ENCODE measurements at places on chromosomes 5 and 9.
A peak's percentile ranks its signal among the peaks of the same experiment; 100 is the strongest.

DNA sequence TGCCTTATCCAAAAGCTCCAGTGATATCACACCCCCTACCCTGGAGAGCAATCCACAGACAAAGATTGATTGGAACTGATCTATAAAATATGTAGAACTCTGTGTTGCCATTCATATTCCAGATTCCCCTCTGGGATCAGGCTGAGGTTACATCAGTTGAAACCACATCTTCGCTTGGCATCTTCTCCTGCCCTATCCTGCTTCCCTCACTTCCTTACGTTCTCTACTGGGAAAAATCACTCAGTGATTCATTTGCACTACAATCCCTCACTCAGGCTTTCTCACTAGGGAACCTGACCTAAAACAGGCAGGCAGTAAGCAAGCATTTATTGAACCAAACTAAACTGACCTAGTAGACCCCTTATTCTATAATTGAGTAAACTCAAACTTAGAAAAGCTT is 111.7 kb downstream of the ESM1 start:
- DNase-seq, result no peak

DNA sequence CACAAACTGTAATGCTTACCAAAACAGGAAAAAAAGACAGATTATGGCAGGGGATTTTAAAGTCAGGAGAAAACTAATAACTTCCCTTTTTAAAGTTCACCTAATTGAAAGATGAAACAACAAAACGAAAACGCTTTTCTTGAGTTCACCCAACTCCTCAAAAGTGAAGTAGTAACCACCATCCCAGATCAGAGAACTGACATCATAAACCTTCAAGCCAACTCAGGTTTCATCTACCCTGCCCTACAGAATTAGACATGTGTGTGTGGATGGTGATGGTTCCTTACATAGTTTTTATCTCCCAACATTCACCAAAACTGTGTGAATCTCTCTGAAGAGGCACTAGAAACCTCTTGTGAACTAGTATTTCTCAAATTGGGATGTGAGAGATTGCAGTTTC is 195.2 kb upstream of the PTGER4 start:
- peak; percentile 23 for DNase-seq

DNA sequence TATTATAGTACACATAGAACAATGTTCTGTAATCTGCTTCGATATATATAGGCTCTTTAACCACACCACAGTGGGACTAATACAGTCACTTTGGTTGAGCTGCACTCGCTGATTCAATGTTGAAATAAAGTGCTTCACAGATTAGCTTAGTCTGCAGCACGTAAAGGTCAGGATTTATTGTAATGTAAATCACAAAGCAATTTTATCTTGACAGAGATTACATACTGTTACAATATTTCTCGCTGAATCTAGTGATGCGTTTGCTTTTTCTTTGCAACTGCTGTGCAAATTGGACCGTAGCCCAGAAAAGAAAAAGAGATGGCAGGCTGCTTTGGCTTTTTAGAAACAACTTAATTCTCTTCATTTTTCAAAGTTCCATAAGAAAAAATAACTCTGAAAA is 52.9 kb downstream of the CETN3 start:
- peak; percentile 4 for DNase-seq

GRCh38 chr9:13758936-13759335 is 479.4 kb upstream of the MPDZ start:
- no peak for DNase-seq

GRCh38 chr5:72499730-72500129 is 7.5 kb downstream of the ZNF366 start:
- DNase-seq, result no peak

DNA sequence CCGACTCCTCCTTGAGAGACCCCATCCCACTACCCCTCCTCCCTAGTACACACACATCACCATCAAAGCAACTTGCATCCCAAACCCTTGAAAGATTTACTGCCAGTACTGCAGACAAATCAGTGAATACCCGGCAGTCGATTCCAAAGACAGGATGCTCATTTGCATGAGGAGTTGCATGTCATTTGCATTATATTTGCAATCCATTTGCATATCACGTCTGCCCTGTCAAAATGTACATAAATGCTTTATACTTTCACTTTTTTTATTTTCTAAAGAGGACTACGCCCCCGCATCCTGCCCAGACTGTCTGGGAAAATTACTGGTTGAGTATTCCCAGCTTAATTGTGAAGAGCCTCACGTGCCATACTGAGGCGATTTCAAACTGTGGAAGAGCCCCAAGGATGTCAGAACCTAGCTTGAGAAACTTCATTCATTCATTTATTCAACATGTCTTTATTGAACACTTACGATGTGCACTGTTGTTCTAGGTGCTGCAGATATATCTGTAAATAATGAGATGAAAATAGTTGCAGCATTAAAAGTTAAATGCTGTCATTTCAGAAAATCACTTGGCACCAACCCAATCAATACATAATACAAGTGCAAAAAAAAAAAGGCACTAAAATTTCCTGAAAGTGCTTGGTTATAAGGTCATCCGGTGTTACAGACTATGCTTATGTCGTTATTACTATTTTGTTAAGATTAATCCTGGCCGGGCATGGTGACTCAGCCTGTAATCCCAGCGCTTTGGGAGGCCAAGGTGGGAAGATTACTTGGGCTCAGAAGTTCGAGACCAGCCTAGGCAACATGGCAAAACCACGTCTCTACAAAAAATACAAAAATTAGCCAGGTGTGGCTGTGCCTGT is 17.2 kb upstream of the SIL1 start:
- no peak for DNase-seq

GRCh38 chr9:126538550-126538949 is 75.2 kb upstream of the LMX1B start:
- DNase-seq, result no peak

- DNase-seq, result no peak
Measured at GRCh38 chr9:22050924-22051323, 41.8 kb upstream of the CDKN2B start.

- DNase-seq, result no peak
Measured at GRCh38 chr9:125532412-125532811, 174.6 kb downstream of the MAPKAP1 start.

- no peak for DNase-seq
Measured at GRCh38 chr9:88988796-88989641, 2.2 kb upstream of the S1PR3 start.

DNA sequence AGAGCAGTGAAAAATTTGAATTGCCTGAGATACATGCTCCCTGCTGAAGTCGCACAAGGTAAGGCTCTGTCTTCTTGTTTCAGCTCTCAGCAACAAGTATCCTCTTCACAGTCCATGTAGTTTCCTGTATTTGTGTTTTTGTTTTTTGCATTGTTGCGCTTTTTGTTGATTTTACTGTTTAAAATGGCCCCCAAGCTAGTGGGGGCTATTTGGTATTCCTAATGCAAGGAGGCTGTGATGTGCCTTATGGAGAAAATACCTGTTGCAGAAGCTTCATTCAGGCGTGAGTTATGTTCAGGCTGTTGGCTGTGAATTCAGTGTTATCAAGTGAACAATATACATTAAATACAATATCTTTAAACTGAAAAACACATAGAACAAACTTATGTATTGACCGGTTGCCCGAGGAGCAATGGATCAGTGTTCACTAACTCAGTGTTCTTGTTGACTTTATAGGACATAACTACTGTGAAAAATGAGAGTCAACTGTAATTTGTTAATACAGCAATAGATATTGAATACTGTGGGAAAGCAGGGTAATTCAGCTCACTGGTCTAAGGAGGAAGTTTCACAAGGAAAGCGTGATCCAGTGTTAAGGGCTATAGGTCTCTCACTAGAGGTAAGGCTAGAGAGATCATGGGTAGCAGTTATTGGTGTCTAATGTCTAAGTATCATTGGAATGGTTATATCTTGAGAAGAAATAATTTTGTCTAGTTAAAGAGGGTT is 150.5 kb downstream of the GCNT1 start:
- no peak for DNase-seq

DNA sequence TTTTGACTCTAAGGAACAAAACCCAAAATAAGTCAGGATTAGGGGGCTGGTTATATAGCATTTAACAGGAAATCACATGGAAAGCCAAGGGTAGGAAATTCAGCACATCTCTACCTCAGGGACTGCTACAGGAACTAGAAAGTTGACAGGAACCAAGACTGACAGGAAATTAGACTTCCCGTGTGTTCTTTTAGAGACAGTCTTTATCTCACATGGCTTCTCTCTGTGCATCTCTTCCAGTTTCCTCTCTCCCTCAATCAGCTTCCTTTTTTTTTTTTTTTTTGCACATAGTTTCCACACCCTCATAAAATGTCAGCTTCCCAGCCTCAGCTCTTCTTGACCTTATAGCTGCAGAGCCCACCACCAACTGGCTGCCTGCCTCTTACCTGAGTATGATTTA is 4.8 kb downstream of the RECK start:
- peak; percentile 60 for DNase-seq

GRCh38 chr9:21395778-21396717 is 10.8 kb upstream of the IFNA2 start:
- no peak for DNase-seq

DNA sequence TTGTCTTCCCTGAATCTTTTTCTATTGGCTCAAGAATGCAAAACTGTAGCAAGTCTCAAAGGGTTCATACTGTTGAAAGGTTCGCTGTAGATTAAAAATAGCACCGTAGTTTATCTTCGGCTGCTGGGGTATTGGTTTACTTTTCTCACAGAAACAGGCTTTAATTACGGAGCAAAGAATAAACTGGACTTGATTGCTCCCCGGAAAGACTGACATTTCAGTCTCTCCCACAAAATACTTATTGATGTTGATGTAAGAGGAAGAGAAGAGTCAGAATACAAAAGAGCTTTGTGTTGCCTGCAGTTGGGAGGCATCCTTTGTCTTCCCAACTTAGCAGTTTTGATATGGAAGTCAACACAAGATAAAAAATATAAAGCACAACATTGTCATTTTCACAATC is 183.9 kb upstream of the DMAC1 start:
- DNase-seq, result peak; percentile 98

GRCh38 chr5:7395432-7395946 is 449 bp upstream of the ADCY2 start:
- DNase-seq, result no peak

DNA sequence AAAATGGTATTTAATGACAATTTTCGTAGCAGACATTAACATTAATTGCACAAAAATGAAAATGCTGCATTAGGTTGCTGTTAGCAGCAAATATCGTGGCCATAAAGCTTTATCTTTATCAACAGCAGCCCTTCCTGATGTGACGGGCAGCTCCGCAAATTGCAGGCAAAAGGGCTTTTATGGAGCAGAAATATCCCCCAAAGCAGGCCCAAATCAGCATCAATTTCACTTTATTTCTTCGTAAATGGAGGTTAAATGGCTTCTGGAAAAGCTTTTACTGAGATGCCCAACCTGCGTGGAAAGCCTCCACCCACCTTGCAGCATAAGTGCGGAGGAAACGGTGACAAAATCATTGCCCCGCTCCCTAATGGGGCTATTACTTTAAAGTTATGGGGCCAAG is 77.9 kb upstream of the BARHL1 start:
- DNase-seq, result no peak

DNA sequence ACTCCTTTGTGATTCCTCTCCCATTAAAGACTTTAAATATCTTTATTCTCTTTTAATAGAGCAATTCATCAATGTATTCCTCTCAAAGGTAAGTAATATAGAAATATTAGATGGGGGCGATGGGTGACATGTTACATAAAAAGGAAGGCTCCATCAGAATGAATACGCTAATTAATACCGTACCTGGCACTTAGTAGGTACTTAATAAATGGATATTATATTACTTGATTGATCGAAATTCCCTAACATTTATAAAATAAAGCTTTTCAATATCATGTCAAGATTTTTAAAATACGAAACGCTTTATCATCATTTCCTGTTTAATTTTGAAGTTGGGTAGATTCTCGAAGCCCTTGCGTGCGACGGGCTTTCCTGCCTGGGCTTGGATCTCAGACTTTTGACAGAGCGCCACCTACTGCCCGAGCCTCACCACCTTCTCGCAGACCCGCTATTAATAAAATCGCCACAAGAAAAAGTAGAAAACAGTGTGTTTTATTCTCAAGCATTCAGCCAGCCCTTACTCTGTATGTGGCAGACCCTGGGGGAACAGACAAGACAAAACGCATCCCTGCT is 99.4 kb downstream of the C5orf15 start:
- DNase-seq, result peak; percentile 73
